Right ventricle myocardium superior (tissue), 1 donor: ENCODE measurements at places on chromosomes 4 and X. TPM values are rescaled to one million over a fixed set of nuclear protein-coding genes. Genes with fewer than 3 reads are reported as not detected.

DNA sequence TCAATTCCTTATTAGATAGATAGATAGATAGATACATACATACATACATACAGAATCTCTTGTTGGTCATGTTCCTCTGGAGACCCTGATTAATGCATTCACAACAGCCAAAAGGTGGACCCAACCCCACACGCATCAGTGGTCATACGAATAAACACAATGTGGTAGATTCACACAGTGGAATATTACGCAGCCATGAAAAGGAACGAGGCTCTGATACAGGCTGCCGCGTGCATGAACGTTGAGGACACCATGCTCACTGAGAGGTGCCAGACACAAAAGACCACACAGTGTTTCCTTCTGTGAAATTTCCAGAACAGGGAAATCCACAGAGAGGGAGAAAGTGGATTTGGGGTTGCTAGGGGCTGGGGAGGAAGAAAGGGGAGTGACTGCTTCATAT lies 136.7 kb downstream of the CRLF2 start:
- no peak for DNase-seq

DNA sequence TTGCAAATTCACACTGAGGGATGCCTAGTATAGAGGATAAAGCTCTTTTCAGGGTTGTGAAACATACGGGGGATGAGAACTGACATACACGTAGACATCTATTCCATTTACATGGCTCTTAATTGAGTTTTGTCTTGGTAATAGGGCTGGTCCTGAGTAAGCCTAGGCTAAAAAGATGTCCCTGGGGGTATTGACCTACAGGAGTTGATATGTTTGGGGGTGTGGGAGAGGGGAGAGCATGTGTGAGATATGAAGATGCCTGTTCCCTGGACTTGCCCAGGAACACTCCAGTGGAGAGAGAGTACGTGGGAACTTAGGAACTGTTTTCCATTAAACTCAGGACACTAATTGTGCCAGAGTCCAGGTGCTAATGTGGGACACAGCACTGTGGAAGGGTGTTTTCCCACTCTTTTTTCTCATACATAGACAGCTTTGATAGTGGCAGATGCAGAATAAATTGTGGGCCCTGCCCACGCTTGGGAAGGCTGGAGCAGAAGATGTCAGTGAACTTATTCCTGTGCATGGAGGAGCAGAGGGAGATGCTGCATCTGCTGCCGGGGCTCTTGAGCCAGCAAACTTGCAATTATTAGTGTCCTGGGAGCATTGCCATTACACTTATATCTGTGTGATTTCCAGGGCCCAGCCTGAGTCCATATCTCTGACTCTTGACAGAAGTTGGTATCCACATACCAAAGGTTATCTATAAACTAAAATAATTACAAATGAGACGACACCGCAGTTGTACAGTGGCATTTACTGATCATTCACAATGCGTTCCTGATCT lies 20.7 kb downstream of the SYNPO2 start:
- DNase-seq = no peak

Gene BRS3
- not detected for total RNA-seq

Gene FAM9B
- total RNA-seq = not detected

Gene AMER1
- total RNA-seq = 4.4 TPM

Gene SOWAHB
- total RNA-seq = not detected
